ENCODE measurements at places on chromosomes 3 and 15. TPM values are rescaled to one million over a fixed set of nuclear protein-coding genes. Genes with fewer than 3 reads are reported as not detected.
A peak's percentile ranks its signal among the peaks of the same experiment; 100 is the strongest.

The EXD1 gene
- 47.0 TPM for polyA plus RNA-seq

The OTOL1 gene
- polyA plus RNA-seq = not detected

DNA sequence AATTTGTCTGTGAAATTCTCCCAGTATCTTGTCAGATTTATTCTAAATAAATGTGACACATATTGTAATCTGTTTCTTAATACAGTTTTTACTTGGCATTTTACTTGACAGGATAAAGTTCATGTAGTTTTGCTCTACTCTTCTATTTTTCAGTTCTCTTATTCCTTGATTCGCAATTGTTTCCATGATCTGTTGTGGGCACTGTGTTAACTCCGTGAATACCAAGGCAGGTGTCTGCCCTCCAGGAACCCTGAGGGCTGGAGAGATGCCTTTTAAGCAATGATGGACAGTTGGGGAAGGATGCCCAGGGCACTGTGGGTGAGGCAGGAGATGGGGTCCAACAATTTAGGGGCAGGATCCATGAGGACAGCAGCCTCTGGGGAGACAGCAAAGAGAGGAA lies 3.1 kb downstream of the CLDN11 start:
- peak overlapping the region; percentile 94 for H3K27ac ChIP-seq
- no peaks in the 10 kb centered on the region for H3K27me3 ChIP-seq
- DNase-seq = no peak
- H3K4me3 ChIP-seq = peak overlapping the region; percentile 94

The GP9 gene
- 2.1 TPM for polyA plus RNA-seq

GRCh38 chr3:16842272-16843270 lies 42.2 kb upstream of the PLCL2 start:
- no peaks in the 10 kb centered on the region for H3K36me3 ChIP-seq
- no peak overlapping the region for H3K27ac ChIP-seq
- no peaks in the 10 kb centered on the region for H3K27me3 ChIP-seq

DNA sequence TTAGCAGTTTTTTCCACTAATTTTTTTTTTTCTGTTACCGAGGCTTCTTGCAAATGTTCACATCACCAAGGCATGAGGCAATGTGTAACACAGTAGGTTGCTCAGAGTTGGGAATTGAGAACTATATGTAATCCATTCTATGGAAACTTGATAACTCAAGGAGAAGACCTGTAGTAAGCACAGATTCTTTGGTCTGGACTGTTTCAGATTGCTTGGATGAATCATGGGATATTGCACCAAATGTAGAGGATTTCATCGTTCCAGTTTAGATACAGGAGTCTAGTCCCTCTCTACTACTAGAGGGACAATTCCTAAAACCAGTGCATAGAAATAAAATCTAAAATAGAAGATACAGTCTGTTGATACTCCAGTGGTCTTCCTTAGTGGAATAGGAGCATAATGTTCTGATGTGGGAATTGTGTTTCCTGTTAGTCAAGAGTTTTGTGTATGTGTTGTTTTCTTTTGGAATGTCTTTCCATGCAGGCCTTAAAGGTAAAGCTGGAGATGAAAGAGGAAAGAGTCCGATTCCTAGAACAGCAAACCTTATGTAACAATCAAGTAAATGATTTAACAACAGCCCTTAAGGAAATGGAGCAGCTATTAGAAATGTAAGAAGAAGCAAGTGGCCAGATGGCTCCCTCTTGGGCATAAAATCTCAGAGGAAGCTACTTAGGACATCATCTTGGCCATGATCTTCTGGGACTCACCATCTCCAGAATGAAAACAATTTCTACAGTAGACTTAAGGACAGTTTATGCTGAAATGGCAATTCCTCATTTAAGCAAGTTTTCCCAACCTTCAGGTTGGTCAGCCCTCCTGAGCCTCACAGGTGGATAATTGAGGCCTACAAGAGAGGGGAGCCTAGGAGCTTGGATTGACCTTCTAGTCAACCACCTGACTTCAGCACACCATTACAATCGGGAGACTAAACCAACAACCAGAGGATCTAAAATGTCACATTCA lies 10.7 kb downstream of the KNSTRN start:
- H3K4me3 ChIP-seq = no peak overlapping the region
- no peak overlapping the region for H3K27ac ChIP-seq
- no peaks in the 10 kb centered on the region for H3K4me1 ChIP-seq

DNA sequence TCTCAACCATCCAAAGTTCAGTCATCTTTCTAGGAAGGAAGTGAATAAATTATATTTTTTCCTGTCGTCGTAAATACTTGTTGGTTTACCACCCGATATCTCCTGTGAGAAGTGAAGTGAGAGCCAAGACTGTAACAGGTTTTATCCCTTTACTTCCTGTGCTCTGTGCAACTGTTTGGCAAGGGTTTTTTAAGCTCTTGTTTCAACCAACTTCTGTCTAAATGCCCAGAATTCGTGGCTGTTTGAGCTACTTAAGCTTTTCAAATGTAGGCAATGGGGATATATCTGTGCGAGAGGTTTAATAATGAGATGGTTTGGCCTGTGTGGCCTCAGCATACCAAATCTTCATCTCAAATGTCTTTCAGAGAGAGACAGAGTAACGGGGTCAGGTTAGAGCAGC lies 134.7 kb downstream of the LRTM1 start:
- H3K4me3 ChIP-seq = no peak overlapping the region
- no peaks in the 10 kb centered on the region for H3K36me3 ChIP-seq
- no peak for DNase-seq
- no peaks in the 10 kb centered on the region for H3K4me1 ChIP-seq

GRCh38 chr3:174355505-174355904 lies 503.6 kb upstream of the NAALADL2 start:
- H3K4me1 ChIP-seq = no peaks in the 10 kb centered on the region
- no peaks in the 10 kb centered on the region for H3K27me3 ChIP-seq
- no peak for DNase-seq
- no peak overlapping the region for H3K27ac ChIP-seq
- H3K36me3 ChIP-seq = no peaks in the 10 kb centered on the region

- no peaks in the 10 kb centered on the region for H3K36me3 ChIP-seq
- DNase-seq = no peak
- H3K4me3 ChIP-seq = no peak overlapping the region
- H3K27me3 ChIP-seq = no peaks in the 10 kb centered on the region
- H3K27ac ChIP-seq = no peak overlapping the region
Measured at GRCh38 chr15:35209838-35210237, 124.7 kb upstream of the NANOGP8 start.

The MAPKAPK3 gene
- polyA plus RNA-seq = 21.4 TPM

DNA sequence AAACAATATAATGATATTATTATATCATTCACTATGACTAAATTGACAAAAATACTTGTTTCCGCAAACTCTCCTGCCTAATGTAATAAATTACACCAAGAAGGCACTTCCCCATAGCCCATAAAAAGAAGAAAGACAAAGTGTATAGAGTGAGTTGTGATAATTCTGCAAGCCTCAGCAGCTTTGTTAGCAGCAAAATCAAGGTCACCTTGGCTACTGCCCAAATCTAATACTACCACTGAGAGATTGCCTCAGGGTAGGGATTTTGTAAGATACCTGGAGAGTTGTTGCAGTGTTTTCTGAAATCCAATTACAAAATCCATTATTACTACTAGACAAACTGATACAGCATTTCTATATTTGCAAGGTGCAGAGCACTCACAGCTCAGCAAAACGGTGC lies 503.5 kb downstream of the FGF12 start:
- H3K36me3 ChIP-seq = no peaks in the 10 kb centered on the region
- no peaks in the 10 kb centered on the region for H3K4me1 ChIP-seq
- no peak for DNase-seq
- no peak overlapping the region for H3K4me3 ChIP-seq

The GOLGA6B gene
- 8.6 TPM for polyA plus RNA-seq

GRCh38 chr3:65195211-65196006 lies 507.6 kb upstream of the ADAMTS9 start:
- DNase-seq = no peak
- no peak overlapping the region for H3K4me3 ChIP-seq
- no peak overlapping the region for H3K27ac ChIP-seq
- H3K36me3 ChIP-seq = no peaks in the 10 kb centered on the region

GRCh38 chr3:100463002-100463401 lies 29.4 kb upstream of the TMEM45A start:
- peak; percentile 53 for DNase-seq
- H3K4me1 ChIP-seq = no peaks in the 10 kb centered on the region
- H3K27ac ChIP-seq = no peak overlapping the region
- H3K27me3 ChIP-seq = no peaks in the 10 kb centered on the region
- H3K4me3 ChIP-seq = no peak overlapping the region
- no peaks in the 10 kb centered on the region for H3K36me3 ChIP-seq

GRCh38 chr3:104537323-104537722 lies 829.4 kb upstream of the ALCAM start:
- H3K4me3 ChIP-seq = no peak overlapping the region
- H3K27ac ChIP-seq = no peak overlapping the region
- no peaks in the 10 kb centered on the region for H3K4me1 ChIP-seq
- H3K36me3 ChIP-seq = no peaks in the 10 kb centered on the region
- DNase-seq = no peak
- H3K27me3 ChIP-seq = no peaks in the 10 kb centered on the region

The SI gene
- 2.9 TPM for polyA plus RNA-seq

The PDCD6IP gene
- polyA plus RNA-seq = 160 TPM

The MME gene
- polyA plus RNA-seq = 5.4 TPM

- no peaks in the 10 kb centered on the region for H3K36me3 ChIP-seq
- peaks cover 32% of the 10 kb centered on the region for H3K4me1 ChIP-seq
- peak overlapping the region; percentile 84 for H3K27ac ChIP-seq
- peak; percentile 31 for DNase-seq
- no peaks in the 10 kb centered on the region for H3K27me3 ChIP-seq
Measured at GRCh38 chr15:99703603-99704443, 29.4 kb downstream of the LYSMD4 start.

The GRK7 gene
- 0.12 TPM for polyA plus RNA-seq

GRCh38 chr3:155418407-155418806 lies 124.9 kb upstream of the STRIT1 start:
- no peak overlapping the region for H3K4me3 ChIP-seq
- H3K36me3 ChIP-seq = no peaks in the 10 kb centered on the region
- peak; percentile 21 for DNase-seq
- H3K27ac ChIP-seq = no peak overlapping the region
- H3K27me3 ChIP-seq = no peaks in the 10 kb centered on the region

DNA sequence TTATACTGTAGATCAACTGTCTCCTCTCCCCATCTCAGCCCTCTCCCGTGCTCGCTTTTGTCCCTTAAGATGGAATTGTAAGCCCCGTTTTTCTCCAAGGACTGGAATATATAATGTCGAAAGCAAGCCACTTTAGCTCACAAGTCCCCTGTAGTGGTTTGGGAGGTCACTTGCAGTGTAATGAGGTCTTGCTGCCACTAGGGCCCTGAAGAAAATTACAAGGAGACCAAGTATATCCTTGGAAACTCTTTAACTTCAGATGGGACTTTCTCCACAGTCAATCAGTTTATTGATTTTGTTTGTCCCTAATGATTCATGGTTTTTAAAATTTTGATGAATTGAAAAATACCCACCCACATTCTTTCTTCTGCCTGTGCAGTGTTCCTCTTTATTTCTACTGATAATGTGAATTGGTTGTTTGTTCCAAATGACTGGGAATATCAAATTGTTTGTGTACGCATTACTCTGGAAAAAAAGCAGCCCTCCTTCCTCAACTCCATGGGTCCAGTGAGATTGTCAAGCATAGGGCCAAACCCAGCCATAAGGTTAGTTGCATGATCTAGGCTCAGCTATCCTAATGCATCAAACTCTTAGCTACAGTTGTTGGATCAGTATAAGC lies 294.8 kb downstream of the MCTP2 start:
- no peak for DNase-seq
- H3K27ac ChIP-seq = no peak overlapping the region
- H3K36me3 ChIP-seq = no peaks in the 10 kb centered on the region
- H3K27me3 ChIP-seq = no peaks in the 10 kb centered on the region

- no peaks in the 10 kb centered on the region for H3K27me3 ChIP-seq
- no peak for DNase-seq
- no peaks in the 10 kb centered on the region for H3K4me1 ChIP-seq
Measured at GRCh38 chr15:62348623-62349022, 183.5 kb upstream of the C2CD4B start.

DNA sequence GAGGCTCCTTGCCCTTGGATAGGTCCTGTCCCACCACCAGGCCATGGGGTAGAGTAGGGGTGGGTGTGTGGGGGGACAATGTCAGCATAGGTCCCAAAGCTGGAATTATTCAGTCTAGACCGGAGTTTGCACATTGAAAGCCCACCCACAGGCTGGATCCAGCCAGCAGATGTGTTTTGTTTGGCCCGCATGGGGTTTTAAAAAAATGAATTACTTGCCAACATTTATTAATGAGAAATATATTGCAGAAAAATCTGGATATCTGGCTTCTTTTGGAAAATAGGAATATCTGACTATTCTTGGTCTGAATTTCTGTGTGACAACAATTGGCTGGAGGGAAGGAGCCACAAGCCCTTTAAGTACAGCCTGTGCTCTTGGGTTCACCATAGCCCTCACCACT lies 17.3 kb upstream of the LRIG1 start:
- DNase-seq = no peak
- H3K27me3 ChIP-seq = no peaks in the 10 kb centered on the region
- H3K27ac ChIP-seq = no peak overlapping the region
- no peak overlapping the region for H3K4me3 ChIP-seq

The GLT8D1 gene
- polyA plus RNA-seq = 165 TPM

DNA sequence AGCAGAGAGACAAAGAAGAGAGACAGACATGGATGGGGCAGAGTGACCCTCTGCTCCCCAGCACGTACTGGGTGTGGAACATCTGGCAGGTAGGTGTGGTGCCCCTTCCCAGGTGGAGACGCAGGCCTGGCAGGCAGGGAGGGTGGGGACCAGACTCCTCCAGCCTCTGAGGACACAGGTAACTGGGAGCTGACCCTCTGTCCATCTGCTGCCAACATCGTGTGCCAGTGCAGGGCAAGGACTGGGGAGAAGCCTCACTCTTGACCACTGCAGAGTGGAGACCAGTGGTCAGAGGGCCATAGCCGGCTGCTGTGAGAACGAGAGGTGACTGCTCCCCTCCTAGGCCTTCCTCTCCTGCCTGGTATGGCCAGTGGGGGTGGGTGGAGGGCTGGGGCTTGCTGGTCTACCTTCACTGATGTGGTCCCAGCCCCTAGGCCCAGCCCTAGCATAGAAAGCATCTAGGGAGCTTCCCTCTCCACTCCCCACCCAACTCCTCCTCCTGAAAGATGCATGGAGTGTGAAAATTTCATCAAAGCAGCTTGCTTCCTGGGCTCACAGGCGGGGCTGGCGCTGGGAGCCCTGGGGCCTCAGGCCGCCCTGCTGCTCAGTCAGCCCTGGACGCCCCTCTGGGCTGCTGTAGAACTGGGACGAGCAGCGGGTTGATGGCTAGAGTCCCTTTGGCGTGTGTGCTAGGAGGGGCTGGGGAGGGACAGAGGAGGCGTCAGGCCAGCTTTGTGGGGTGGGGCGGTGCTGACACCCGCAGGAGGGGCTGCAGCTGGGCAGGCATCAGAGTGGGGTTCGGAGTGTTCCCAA lies 90.3 kb downstream of the PLXNA1 start:
- peaks cover 6% of the 10 kb centered on the region for H3K4me1 ChIP-seq
- no peaks in the 10 kb centered on the region for H3K36me3 ChIP-seq
- peak; percentile 26 for DNase-seq
- H3K4me3 ChIP-seq = no peak overlapping the region
- H3K27me3 ChIP-seq = no peaks in the 10 kb centered on the region

The PARP6 gene
- polyA plus RNA-seq = 190 TPM

DNA sequence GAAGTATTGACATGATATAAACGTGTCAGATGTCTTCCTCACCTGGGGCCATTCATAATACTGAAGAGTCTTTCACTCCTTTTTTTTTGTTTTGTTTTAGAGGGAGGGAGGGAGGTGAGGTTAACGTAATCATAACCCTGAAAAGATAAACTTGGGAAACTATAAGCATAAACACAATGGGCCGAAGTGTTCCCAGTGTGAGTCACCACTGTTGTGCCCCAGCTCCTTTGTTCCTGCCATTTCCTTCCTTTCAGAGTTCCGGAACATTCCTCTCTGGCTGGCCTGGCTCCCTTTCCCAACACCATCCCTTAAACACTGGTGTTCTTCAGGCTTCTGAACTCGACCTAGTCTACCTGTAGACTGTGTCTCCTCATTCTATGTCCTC lies 18.6 kb downstream of the PLD1 start:
- no peaks in the 10 kb centered on the region for H3K4me1 ChIP-seq
- H3K4me3 ChIP-seq = no peak overlapping the region
- H3K36me3 ChIP-seq = no peaks in the 10 kb centered on the region
- no peak for DNase-seq
- no peaks in the 10 kb centered on the region for H3K27me3 ChIP-seq
